ENCODE measurements at places on chromosomes 16 and 17.

- no peak for DNase-seq
These were observed 2.5 kb downstream of the NFATC3 start for GRCh38 chr16:68087688-68088087.

DNA sequence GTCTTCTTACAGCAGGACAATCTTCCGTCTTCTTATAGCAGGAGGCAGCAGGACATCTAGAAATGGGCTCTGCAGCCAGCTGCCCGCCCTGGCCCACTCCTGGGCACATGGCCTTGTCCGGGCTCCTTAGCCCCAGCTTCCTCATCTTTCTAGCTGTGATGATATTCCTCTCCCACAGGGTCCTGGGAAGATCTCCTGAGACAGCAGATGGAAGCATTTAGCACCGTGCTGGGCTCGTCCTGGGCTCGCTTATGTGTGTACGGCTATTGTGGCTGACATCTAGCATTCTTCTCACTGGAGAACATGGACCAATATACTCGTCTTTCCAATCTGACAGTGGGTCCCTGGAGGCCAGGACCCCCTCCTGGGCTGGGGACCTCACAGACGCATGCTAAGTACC lies 48.5 kb downstream of the TIMM22 start:
- no peak for DNase-seq

GRCh38 chr16:49739381-49739780 lies 116.5 kb downstream of the ZNF423 start:
- no peak for DNase-seq

GRCh38 chr17:64565563-64565962 lies 58.8 kb downstream of the CEP95 start:
- no peak for DNase-seq

GRCh38 chr17:67063141-67063540 lies 18.8 kb downstream of the CACNG1 start:
- DNase-seq: no peak

DNA sequence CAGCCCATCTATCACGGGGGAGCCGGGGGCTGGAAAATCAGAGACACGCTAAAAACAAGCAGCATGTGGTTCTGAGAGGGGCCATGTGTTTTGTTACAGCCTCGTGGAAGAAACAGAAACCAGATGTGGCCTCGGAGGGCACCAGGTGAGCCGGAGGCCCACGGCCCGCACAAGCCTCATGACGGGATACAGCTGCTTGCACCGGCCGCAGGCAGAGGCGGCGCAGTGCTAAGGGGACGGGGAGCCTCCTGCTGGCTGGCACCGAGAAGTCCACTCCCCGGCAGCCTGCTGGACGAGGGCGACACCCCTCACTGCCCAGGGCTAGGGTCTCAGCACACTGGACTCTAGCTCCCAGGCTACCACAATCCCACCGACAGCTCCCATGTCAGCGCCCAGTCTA lies 19.2 kb downstream of the NDUFAF8 start:
- DNase-seq: no peak

GRCh38 chr16:17371299-17371698 lies 99.5 kb downstream of the XYLT1 start:
- no peak for DNase-seq

Measured in SIG-M5 (cell line).